ENCODE measurements at places on chromosomes 1 and 21.

GRCh38 chr1:242243472-242243871 lies 244.6 kb upstream of the MAP1LC3C start:
- no peak for DNase-seq

DNA sequence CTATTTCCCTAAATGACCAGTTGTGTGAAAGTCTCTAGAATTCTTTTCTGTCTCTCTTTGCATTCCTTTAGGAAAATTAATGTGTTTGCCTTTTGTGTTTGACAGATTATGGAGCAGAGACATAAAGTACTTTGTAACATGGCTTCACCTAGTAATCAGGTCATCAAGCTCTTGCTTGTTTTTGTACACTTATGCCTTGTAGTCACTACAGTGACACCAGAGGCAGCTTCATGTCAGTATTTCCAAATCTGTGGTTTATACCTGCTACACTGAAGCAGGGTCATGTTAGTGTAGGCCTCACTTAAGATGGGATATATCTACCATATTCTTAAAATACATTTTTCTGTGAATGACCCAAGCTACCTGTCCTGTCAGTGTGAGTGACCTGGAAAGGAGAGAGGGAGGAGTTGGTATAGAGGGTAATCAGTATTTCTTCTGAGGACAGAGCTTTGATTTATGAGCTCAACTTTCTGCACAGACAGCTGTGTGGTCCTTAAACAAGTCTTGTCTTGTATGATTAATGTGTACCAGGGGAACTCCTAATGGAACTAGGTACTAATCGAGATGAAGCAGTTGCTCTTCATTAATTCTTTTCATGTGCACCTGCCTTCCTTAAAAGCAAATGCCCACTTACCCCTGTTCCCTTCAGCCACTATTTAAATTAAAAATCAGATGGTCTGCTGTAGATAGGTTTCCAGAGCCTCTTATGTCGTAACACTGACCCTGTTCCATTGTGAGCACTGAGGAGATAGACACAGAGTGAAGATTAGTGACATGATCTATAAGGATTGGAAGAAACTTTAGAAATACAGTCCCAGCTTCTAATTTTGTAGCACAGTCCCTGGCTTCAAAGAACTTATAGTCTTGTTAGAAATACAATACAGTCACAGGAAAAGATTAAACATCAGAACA lies 45.7 kb downstream of the MACO1 start:
- DNase-seq: no peak

- DNase-seq: no peak
Observed at GRCh38 chr1:165031001-165031400, 325.5 kb downstream of the LMX1A start.

- DNase-seq: peak; percentile 52
Observed at GRCh38 chr1:231039161-231040018, 664 bp downstream of the FAM89A start.

- DNase-seq: no peak
Observed at GRCh38 chr1:91727763-91728162, 158.2 kb downstream of the TGFBR3 start.

DNA sequence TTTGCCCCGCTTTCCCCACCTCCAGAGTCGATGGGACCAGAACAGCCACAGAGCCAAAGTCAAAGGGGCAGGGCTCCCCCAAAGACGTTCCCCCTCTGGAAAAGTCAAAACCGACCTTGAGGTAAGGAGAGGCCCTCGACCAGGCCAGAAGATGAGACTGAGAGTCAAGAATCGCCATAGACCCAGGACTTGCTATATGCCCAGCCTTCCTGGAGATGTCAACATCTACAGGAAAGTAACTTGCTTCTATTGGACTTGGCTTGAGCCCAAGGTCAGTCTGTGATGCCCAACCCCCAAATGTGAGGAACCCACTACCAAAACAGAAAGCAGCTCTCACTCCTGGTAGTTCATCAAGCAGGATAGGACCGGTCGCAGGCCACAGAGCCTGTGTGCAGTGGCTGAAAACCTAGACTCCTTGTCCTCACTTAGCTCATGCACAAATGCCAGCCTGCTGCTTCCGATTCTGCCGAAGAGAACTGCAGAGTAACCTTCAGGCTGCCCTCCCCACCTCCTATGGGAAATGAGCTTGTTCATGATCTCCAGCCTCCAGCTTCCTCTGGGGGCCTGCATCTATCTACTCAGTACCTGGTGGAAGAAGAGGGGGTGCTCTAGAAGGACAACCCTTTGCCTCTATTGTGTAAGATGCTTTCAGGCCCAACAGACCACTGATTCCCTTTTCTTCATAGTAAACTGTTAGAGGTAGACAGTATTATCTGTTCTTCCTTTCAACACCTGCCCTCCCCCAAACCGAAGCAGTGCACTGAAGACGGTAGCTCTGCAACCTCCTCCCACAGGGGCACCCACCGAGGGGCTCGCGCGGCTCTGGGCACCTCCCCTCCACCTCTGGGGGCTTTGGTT lies 1.4 kb downstream of the ACOT7 start:
- peak; percentile 21 for DNase-seq

All from activated CD4-positive, alpha-beta T cell treated with anti-CD3 and anti-CD28 coated beads for 48 hours (primary cell).